NCI-H774 (cell line): ENCODE measurements at places on chromosomes 7 and 10.

DNA sequence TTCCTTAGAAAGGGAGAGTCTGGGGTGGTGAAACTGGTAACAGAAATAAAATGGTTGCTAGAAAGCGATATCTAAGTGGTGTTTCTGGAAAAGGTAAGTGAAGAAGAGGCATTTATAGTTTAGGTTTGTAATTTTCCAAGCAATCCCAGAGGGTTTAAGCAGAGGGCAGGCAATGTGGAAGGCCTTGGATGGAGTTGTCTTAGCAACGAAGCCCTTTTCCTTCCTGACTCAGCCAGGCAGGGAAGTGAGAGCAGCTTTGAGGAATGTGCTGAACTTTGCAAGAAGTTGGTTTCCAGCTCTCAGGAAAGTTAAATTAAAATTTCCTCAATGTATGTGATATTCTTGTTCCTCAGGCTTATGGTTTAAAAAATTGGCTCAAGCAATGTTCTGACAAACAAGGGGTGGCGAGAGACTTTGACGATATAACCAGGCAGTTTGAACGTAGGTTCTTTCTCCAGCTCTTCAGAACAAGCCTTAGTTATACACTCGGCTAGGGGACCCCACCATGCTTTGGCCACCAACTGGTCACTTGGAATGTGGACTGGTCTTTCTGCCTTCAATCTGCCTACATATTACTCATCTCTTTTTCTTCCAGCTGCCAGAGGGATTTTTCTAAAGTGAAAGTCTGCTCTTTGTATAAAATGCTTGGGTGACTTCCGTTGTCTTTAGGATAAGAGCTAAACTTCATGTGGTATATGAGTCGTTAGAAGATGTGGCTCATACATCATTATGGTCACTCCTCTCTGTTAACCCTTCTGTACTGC lies 66.9 kb upstream of the SLC25A13 start:
- no peak for DNase-seq

DNA sequence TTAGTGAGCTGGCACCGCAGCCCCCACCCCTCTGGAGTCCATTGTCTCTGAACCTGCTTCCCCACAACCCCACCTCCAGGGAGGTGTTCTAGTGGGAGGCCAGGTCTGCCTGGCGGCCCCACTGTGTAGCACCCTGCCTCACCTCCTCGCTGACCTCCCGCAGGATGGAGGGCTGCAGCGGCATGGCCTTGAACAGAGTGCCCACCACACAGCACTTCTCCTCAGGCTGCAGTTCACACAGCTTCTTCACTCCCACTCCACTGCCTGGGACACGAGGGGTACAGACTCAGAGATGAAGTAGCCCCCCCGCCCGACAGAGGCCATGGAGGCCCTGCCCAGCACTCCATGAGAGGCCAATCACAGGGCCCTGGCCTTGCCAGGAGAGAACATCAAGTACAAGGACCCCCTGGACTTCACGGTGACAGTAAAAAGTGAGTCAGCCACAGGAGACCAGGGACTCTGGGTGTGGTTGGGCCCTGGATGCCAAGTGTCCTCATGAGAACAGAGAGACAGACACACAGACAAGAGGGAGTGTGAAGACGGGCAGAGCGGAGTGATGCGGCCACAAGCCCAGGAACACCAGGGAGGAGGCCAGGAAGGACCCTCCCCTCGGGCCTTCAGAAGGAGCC lies 5.4 kb downstream of the POLD2 start:
- DNase-seq: no peak

GRCh38 chr10:26334232-26334931 lies 103.8 kb upstream of the APBB1IP start:
- no peak for DNase-seq

DNA sequence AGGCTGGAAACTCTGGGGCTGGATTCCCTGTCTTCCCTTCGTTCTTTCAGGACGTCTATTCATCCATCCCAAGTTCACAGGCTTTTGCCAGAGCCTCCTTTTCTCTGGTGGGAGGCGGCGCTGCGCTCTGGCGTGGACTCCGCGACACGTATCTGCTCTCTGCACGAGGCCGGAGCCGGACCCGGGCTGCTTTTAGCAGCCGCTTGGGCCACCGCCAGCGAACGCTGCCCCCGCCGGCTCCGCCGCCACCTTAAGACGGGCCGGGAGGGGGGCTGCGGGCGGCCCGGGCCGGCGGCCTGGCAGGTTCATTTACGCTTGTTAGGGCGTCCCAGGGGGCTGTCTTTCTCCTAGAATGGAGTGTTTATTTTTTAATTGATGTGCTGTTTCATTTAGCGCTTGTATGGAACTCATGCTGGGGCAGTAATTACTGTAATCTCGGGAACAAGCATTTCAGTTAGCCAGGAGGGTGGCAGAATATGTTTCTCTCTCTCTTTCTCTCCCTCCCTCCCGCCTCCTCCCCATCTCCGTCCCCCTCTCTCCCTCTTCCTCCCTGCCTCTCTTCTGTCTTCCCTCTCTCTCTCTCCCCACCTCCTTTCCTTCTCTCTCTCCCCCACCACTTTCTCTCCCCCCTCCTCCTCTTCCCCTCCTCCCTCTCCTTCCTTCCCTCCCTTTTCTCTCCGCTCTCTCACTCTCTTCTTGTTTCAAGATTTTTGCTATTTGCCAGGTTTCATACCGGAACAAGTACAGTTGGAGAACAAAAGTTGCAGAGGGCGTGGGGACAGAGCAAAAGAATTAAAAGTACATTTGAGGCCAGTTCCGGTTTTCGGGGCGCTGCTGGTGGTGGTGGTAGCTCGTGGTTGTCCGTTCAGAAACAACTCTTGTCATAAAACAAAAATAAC lies 1.3 kb upstream of the FZD8 start:
- DNase-seq: peak; percentile 41

DNA sequence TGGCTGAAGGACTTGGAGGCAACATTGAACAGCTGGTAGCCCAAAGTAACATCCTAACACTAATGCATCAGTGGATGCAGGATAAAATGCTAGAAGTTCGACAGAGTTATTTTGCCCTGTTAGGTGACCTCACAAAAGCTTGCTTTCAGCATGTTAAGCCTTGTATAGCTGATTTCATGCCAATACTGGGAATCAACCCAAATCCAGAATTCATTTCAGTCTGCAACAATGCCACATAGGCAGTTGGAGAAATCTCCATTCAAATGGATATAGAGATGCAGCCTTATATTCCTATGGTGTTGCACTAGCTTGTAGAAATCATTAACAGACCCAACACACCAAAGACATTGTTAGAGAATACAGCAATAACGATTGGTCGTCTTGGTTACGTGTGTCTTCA lies 62.9 kb downstream of the CCSER2 start:
- no peak for DNase-seq

DNA sequence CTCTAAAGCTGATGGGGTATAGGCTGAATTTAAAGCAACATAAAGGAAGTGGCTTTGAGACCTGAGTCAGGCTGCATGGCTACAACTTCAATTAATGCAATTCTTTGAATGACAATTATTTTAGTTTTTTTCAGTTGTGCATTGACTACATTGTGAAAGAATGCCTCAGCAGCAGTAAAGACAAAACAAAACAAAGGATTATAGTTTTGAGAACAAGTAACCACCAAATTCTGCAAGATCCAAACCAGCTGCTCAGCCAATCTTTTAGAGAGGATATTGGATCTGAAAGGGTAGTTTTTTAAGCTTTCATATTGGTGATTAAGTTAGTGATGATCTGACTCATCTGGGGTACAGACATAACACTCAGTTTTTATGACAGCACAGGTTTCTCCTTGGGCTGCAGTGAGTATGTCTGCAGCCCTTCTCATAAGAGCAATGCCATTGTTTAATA lies 40.6 kb upstream of the ABCA13 start:
- DNase-seq: no peak

GRCh38 chr7:24725554-24726241 lies 31.6 kb downstream of the GSDME start:
- DNase-seq: no peak

DNA sequence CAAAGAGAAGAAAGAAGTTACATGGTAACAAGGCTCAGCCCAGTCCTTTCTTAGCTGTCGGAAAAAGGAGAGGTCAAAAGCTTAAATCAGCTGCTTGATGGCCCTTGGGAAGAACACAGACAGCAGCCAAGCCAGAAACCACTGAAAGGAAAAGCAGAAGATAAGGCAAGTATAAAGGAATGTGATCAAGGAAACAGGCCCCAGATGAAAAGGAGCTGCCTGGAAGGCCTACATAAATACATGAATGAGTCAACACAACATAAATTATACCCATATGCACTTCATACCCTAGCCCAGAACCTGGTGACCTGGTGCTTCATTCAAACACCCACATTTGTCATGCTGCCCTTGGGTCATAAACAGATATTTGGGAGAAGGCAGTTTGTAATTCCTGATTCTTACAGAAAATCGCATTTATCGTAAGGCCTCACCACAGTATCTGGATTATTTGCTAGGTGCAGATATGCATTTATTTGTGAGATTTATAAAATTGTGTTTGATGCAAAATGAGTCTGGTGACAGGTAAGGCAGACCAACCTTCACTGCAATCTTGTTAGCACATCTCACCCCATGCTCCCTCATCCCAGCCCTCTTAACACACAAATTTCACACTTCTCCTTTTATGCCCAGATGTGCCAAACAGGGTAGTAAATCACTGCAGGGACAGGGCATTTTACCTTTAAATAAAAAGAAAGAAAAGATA lies 94.9 kb upstream of the KCNIP2 start:
- no peak for DNase-seq

DNA sequence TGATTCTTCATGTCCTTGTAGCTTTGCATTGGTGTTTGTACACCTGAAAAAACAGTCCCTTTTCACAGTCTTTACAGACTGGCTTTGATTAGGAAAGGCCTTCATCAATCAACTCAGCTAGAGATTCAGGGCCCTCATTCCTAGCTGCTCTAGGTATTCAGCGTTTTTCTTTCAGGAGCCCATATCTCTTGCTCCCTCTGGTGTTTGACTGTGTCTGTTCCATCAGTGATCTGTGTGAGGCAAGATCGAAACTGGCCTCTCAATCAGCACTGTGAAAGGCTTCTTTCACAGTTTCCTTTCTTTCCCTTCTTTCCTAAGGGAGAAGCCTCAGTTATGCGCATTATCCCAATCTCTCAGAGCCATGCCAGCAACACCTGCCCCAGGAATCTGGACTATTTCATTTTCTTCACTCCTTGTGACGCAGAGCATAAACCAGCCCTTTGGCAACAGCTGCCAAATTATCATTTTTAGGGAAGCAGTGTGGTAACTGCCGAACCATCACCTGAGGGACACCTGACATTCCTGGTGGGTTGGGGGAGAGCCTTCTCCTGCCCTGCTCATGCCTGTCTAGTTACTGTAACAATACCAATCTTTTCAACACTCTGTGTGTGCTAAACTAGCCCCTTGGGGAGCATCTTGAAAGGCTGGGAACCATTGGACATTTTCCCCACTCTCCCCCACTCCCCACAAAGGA lies 75.7 kb upstream of the CCDC71L start:
- peak; percentile 25 for DNase-seq

GRCh38 chr10:114662646-114663217 lies 4.7 kb upstream of the ABLIM1 start:
- DNase-seq: no peak

- no peak for DNase-seq
Measured at GRCh38 chr10:49327036-49327813, 28.3 kb downstream of the C10orf71 start.

DNA sequence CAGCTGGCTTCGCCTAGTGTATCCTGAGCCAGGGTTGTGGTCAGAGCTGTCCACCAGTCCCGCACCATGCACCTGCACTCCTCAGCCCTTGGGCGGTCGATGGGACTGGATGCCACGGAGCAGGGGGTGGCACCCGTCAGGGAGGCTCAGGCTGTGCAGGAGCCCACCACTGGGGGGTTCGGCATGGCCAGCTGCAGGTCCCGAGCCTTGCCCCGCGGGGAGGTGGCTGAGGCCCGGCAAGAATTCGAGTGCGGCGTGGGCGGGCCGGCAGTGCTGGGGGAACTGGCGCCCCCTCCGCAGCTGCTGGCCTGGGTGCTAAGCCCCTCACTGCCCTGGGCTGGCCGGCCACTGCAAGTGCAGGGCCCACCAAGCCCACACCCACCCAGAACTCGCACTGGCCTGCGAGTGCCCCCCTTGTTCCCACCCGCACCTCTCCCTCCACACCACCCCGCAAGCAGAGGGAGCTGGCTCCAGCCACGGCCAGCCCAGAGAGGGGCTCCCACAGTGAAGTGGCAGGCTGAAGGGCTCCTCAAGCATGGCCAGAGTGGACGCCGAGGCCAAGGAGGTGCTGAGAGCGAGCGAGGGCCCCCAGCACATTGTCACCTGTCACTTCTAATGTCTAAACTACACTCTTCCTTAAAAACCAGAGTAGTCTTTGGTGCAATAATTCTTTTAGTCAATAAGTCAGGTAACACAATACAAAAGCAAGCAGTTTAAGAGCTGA lies 11.0 kb downstream of the FAM25A start:
- DNase-seq: no peak

GRCh38 chr10:86389441-86390193 lies 23.0 kb upstream of the GRID1 start:
- no peak for DNase-seq

DNA sequence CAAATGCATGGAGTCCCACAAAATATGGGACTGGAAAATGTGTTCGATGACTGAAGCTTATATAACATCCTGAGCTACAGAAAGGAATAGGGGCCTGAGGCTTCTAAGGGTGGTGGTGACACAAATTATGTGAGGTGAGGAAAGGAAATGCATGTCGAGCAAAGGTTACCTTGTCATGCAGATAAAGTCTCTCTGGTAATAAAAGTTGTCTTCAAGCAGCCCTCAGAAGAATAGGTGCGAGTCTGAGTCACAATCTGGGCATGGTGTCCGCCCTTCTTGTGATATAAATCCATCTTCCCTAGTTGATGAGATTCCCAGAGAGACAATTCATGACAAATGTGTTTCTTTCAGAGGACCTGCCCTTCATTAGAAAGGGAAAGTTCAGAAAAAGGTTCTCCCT lies 985.2 kb upstream of the C7orf33 start:
- no peak for DNase-seq

- no peak for DNase-seq
Measured at GRCh38 chr7:6359734-6360133, 87.3 kb upstream of the CYTH3 start.
